Progenitor cell of endocrine pancreas (in vitro differentiated cells): ENCODE measurements at places on chromosomes 4 and X. TPM values are rescaled to one million over a fixed set of nuclear protein-coding genes. Genes with fewer than 3 reads are reported as not detected.

GRCh38 chrX:108453841-108454240 is 14.2 kb downstream of the COL4A5 start:
- DNase-seq, result no peak
- H3K27me3 ChIP-seq, result no peaks in the 10 kb centered on the region
- no peak overlapping the region for H3K4me3 ChIP-seq
- no peak overlapping the region for H3K27ac ChIP-seq

- no peaks in the 10 kb centered on the region for H3K27me3 ChIP-seq
- DNase-seq, result no peak
- H3K27ac ChIP-seq, result no peak overlapping the region
- H3K4me1 ChIP-seq, result no peaks in the 10 kb centered on the region
- no peak overlapping the region for H3K4me3 ChIP-seq
- peaks cover 8% of the 10 kb centered on the region for H3K36me3 ChIP-seq
Measured at GRCh38 chr4:184664445-184665210, 15.1 kb downstream of the PRIMPOL start.

- no peaks in the 10 kb centered on the region for H3K4me1 ChIP-seq
- no peak overlapping the region for H3K27ac ChIP-seq
Measured at GRCh38 chr4:18127030-18127429, 105.5 kb upstream of the LCORL start.

- no peaks in the 10 kb centered on the region for H3K27me3 ChIP-seq
- peaks cover 9% of the 10 kb centered on the region for H3K4me1 ChIP-seq
- no peak overlapping the region for H3K4me3 ChIP-seq
- no peak for DNase-seq
- H3K36me3 ChIP-seq, result peaks cover 8% of the 10 kb centered on the region
Measured at GRCh38 chr4:141028024-141028529, 105.2 kb downstream of the RNF150 start.

DNA sequence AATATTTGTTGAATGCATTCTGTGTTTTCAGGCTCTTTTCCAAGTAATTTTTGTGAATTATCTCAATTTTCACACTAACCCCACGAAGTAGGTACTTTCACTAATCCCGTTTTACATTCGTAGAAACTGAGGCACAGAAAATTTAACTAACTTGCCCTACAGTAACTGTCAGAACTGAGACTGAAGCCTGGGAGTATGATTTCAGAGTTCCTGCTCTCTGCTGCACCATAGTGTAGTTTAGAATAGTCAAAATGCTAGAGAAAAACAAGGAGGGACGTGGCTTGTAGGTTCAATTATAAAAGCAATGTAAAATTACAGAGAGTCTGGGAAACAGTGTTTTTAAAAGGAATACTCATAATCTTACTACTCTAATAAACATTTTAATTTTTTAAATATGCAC is 2.2 kb downstream of the CLCN3 start:
- DNase-seq, result no peak
- peak overlapping the region; percentile 91 for H3K4me3 ChIP-seq
- H3K4me1 ChIP-seq, result peaks cover 34% of the 10 kb centered on the region

GRCh38 chr4:150336676-150337412 is 245.1 kb upstream of the MAB21L2 start:
- H3K4me3 ChIP-seq, result no peak overlapping the region
- peaks cover 10% of the 10 kb centered on the region for H3K4me1 ChIP-seq
- H3K36me3 ChIP-seq, result peaks cover 6% of the 10 kb centered on the region
- H3K27me3 ChIP-seq, result no peaks in the 10 kb centered on the region
- H3K27ac ChIP-seq, result no peak overlapping the region

DNA sequence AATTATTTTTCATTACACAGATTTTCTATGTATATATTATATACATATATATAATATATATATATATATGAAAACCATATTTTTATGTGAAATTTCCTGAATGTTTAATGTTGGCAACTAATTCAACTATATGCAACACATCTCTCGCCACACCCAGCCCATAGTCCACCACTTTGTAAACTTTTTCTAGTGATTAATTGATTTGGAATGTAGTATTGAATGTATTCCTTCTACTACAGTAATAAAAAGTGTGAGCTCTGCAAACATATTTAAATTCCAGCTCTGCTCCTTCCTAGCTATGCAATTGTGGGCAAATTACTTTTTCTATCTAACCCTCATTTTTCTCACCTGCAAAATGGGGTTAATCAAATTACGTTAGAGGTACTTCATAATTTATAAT is 187.8 kb downstream of the TEX11 start:
- DNase-seq, result no peak
- no peaks in the 10 kb centered on the region for H3K4me1 ChIP-seq
- no peaks in the 10 kb centered on the region for H3K27me3 ChIP-seq
- H3K4me3 ChIP-seq, result no peak overlapping the region

GRCh38 chrX:85012098-85012497 is 8.4 kb downstream of the APOOL start:
- no peak overlapping the region for H3K27ac ChIP-seq
- H3K27me3 ChIP-seq, result no peaks in the 10 kb centered on the region
- peaks cover 19% of the 10 kb centered on the region for H3K36me3 ChIP-seq
- H3K4me1 ChIP-seq, result no peaks in the 10 kb centered on the region

- H3K4me1 ChIP-seq, result no peaks in the 10 kb centered on the region
- no peaks in the 10 kb centered on the region for H3K36me3 ChIP-seq
- no peak for DNase-seq
- no peak overlapping the region for H3K4me3 ChIP-seq
- H3K27me3 ChIP-seq, result no peaks in the 10 kb centered on the region
Measured at GRCh38 chrX:20472620-20473258, 206.0 kb upstream of the RPS6KA3 start.

DNA sequence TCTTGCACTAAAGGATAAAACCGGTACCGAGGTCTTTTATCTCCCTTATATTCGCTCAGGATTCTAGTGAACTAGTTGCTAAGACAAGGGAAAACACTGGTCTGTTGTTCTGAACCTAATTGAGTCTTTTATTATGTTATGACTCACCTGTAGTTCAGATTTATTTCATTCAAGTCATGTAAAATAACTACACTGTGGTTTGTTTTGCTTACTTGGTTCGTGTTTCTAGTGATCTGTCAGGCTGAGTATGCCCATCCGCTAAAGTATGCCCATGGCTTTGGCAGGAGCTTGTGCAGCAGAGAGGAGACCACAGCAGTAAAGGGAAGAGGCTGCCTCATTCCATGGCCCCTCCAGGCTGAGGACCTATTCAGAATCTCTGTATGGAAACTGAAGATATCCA is 126.1 kb downstream of the AFF1 start:
- peaks cover 25% of the 10 kb centered on the region for H3K4me1 ChIP-seq
- peaks cover 19% of the 10 kb centered on the region for H3K36me3 ChIP-seq
- no peak for DNase-seq
- no peak overlapping the region for H3K4me3 ChIP-seq
- H3K27me3 ChIP-seq, result no peaks in the 10 kb centered on the region

GRCh38 chr4:15976456-15977447 is 13.8 kb upstream of the FGFBP2 start:
- H3K27ac ChIP-seq, result peak overlapping the region; percentile 30
- no peak overlapping the region for H3K4me3 ChIP-seq
- no peak for DNase-seq

GRCh38 chrX:40483502-40483901 is 97.3 kb upstream of the ATP6AP2 start:
- no peak overlapping the region for H3K27ac ChIP-seq
- no peaks in the 10 kb centered on the region for H3K36me3 ChIP-seq
- no peaks in the 10 kb centered on the region for H3K4me1 ChIP-seq
- no peak for DNase-seq

- H3K4me3 ChIP-seq, result no peak overlapping the region
- H3K36me3 ChIP-seq, result no peaks in the 10 kb centered on the region
- no peak for DNase-seq
- no peaks in the 10 kb centered on the region for H3K4me1 ChIP-seq
- H3K27ac ChIP-seq, result no peak overlapping the region
Measured at GRCh38 chr4:8771258-8771590, 100.4 kb downstream of the HMX1 start.

SUPT20HL1 gene
- not detected in 2 replicates for total RNA-seq

MAGEA11 gene
- total RNA-seq, result 0.22 TPM in 1 of 2 replicates, not detected in the other

PRKG2 gene
- total RNA-seq, result 2.9 and 3.3 TPM in 2 replicates

FGD1 gene
- total RNA-seq, result 23.6 and 24.7 TPM in 2 replicates

AADAT gene
- 33.1 and 34.1 TPM in 2 replicates for total RNA-seq

MAGEB6 gene
- total RNA-seq, result not detected in 2 replicates
